NCI-H1436 treated with DMSO at 0.1 percent for 48 hours (cell line): ENCODE measurements at places on chromosomes 6 and 20.

DNA sequence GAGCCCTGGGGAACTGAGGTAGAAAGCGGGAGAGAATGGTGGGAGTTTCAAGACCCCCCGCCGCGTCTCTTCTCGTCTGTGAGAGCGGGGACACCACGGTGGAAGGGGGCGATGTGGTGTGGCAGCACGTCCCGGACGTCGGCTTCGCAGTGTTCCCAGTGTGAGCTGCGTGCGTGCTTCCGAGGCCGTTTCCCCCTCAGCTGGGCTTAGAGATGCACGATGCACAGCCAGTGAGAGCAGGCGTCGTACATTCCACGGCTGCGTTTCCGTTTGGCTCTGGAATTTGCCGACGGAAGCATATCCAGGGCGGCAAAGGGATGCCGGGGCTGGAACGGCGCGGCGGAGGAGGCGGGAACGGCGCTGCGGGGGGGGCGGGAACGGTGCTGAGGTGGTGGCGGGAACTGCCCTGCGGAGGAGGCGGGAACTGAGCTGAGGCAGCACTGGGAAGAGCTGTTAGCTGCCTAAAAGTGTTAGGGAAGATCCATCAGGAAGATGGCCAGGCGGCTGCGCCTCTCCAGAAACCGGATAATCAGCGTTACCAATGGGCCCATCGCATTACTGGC lies 37.7 kb downstream of the KIF25 start:
- DNase-seq, result no peak

GRCh38 chr6:11276911-11277274 lies 44.4 kb upstream of the NEDD9 start:
- no peak for DNase-seq

DNA sequence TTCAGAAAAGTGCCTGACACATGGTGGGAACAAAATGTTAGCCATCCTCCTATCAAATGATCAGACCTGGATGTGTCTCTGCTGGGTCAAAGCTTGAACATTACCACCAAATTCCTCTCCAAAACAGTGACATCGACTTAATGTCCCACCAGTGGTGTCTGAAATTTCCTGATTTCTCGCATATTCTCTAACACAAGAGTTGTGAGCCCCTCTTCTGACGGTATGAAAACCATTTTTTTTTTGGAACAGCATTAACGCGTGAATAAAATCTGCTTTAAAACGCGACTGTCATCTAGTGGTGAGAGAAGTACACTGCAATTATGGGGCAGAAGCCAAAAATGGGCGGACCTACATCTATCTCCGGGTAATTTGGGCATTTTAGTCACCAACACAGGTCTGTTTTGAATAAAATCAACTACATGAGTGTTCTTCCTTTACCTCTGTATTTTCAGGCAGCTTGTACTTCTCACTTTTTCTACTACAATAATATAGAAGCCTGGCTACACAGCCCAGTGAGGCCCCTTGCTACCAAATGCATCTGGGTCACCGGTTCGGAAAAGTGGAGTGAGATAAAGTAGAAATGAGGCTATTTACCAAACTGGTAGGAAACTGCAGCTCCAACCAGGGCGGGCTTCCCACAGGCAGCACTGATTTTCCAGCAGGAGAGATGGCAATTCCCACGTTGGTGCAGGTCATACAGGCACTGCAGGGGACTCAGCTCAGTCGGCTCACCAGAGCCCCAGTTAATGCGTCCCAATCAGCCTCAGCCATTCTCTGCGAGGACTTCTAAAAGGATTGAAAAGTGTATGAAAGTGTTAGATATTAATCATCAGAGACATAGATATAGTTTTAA lies 27.4 kb downstream of the MGME1 start:
- no peak for DNase-seq

DNA sequence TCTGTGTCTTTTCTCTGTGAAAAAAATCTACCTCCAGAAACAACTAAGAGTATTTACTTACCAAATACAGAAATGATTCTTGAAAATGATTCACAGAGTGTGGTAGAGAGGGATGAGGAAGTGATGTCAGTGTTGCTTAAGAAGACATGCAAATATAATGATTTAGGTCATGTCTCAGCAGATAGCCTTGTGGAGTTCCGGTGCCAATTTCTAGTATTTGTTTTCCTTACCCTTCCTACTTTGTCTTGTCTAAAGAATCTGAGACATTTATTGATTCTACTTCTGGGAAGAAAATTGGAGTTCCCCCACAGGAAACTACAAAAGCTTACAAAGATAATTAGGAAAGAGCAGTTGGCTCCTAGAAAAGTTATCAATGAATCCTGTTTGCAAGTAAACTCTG lies 68.8 kb downstream of the GJA1 start:
- DNase-seq, result no peak

- no peak for DNase-seq
These were observed 76.9 kb downstream of the HFE start for GRCh38 chr6:26164120-26164505.

- no peak for DNase-seq
These were observed 1.7 kb downstream of the MUCL3 start for GRCh38 chr6:30942338-30943060.

DNA sequence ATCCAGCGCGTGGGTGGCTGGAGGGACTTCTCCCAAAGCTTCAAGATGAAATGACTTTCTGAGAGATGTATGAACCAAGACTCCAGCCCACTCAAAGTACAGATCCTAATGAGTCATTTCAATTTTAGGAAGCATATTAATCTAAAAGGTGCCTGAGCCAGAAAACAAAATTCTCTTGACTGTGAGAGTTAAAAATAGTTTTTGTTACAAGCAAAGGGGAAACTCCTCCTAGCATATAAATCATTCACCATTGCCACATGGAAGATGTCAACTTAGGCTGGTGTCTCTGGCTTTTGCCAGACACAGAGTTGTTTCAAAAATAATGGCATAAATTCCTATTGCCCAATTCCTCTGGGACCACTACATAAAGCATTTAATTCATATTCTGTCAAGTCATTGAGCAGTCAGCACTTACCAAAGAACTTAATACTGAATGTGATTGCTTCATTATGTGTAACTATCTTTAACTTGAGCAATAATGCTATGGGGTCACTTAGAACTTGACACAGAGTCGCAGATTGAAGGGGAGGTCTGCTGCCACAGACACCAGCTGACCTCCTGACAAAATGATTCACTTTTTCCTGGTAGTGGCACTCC lies 280.6 kb downstream of the SLC35F1 start:
- no peak for DNase-seq

DNA sequence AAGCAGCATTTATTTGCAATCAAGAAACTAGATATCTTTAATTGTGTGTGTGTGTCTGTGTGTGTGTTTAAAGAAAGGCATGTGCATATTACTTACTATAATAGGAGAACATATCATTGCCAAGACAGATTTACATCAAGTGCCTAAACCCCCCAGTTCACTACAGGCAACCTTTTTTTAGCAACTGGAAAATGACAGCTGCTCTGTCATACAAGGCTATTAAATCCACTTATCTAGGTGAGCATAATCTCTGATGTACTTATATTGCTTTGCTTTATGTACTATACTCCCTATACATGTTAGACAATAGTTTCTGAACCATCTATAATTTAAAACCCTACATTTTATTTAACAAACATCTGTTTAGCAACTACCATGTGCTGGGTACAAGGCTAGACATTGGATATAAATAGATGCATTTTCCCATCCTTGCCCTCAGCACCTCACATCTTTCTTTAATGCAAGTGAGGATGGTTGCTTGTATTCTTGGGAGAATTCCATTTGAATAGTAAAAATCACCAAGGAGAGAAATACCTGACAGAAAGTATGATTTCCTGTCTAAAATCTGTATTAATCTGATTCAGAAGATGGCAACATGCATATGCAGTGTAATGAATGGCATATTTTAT lies 398.3 kb downstream of the LAMA2 start:
- DNase-seq, result no peak

DNA sequence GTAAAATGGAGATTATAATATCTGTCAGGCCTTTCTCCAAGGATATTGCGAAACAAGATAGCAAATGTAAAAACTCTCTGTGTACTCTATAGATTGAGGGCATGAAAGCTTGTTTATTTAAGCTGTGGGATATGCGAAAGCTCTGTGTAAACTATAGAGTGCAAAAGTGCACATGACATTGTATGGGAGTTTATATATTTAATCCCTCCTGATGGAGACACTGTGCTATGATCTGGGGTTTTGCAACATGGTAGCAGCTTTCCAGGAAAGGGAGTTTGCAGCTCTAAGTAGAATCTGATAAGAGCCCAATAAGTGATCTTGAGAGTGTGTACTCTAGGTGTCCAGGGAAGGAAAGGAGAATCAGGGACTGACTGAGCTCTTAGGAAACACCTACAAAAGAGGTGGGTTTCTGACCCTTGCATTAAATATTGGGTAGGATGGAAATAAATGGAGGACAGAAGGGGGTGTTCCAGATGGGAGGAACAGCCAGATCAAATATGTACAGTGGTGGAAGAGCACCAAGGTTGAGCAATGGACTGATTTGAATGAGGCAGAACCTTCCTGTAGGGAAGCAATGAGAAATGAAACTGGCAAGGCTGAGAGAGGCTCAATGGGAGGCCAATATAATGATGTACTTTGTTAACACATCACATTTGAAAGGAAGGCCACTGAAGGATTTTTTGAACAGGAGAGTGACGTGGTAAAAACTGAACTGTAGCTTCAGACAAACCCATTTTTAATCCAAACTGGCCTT lies 450.1 kb downstream of the GJA1 start:
- DNase-seq, result no peak

GRCh38 chr20:25389858-25390537 lies 637 bp downstream of the ABHD12 start:
- no peak for DNase-seq

DNA sequence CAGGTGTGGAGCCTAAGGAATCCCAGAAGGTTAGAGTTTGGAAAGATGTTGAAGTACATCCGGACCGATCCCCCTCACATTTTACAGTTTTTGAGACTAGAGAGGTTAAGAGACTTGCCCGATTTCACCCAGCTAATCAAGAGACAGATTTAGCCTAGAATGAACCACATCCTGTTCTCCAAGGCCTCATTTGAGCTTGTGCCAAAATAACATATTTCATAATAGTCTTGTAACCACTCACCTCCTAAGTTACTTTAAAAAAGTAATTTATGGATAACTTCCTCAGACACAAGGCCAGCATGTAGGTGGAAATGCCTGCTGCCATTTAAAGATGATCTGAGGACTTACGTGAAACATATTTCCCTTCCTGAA lies 39.8 kb upstream of the ARHGAP18 start:
- DNase-seq, result no peak

- no peak for DNase-seq
These were observed 56.2 kb upstream of the UFL1 start for GRCh38 chr6:96465321-96465903.

GRCh38 chr6:106448000-106448426 lies 87.5 kb downstream of the CRYBG1 start:
- no peak for DNase-seq

DNA sequence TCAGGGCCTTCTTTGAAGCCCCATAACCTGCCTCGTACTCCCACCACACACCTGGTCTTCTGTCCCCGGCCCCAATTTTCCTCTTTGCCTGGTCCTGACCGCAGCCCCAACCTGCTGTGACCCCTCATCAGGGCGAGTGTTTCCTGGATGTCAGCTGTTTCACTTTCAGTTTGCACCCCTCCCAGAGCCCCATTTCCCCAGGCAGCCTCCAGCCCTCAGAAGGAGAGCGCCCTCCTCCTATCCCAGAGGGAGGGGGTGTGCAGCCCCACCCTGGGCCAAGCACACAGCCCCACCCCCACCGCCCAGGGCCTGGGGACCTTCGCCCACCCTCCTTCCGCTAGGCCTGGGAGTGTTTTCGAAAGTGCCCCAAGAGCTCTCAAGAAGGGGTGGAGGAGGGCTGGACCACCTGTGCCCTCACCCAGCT lies 1.5 kb downstream of the BAK1 start:
- DNase-seq, result no peak

GRCh38 chr6:139368661-139369060 lies 5.8 kb downstream of the CITED2 start:
- no peak for DNase-seq

GRCh38 chr20:62214067-62214466 lies 6.0 kb downstream of the HRH3 start:
- peak; percentile 28 for DNase-seq

DNA sequence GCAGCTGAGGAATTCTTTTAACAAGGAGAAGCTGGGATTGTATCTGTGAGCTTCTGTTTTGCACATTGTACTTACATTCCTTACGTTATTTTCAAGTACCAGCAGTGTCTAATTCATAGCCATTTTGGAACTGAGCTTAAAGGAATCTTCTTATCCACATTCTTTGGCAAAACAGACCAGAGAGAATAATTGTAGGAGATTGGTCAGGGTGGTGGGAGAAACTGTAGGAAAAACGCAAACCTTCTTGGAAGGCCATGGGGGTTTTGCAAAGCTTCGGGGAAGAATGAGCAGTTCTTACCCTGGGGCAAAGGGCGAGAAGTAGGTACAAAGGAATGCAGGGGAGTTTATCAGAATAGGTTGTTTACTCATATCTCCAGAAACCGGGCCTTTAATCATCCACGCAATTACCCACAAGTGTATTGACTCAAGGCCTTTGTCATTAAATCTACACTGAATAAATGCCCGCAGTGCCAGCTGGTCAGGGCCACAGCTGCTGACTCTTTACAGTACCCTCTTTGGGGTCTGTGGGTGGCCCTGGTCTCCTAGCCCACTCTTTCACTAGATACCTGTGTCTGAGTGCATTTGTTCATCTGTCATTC lies 39.6 kb upstream of the SPTLC3 start:
- no peak for DNase-seq

DNA sequence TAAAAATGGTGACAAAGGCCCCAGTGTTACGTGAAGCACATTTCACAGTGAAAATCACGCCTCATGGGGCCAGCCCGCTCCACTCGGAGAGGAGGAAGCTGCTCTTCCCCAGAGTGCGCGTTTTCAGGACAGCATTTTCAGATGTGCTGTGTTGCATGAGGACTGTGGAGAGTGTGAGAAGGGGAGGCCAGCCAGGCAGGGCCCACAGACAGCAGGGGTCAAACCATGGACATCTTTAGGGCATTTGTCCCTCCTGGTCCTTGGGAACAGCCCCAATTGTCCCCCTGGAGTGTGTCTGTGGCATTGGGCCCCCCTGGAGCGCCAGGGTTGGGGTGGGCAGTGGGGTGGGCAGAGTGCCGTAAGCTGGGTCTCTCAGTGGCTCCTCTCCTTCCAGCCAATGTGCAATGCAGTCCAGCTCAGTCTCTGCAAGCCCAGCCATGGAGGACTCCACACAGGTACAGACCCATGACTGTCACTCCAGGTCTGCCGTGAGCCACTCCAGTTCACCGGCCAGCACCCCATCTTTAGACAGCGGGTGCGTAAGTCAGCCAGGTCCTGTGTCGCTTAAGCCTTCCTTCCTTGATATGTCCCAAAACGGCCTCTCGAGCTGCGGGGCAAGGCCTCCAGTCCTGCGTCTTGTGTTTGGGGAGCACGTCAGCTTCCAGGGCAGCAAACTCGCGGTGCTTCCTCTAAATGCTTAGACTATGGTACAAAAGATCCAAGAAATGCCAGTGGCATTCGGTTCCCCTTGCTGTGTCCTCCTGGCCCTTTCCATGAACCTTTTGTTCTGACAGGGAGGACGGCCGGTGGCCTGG lies 159.3 kb upstream of the AFDN start:
- DNase-seq, result no peak

GRCh38 chr6:30340589-30341054 lies 4.3 kb upstream of the RPP21 start:
- no peak for DNase-seq

GRCh38 chr20:3660262-3661059 lies 2.7 kb downstream of the GFRA4 start:
- DNase-seq, result no peak
